Fibroblast of skin of left quadriceps (primary cell): ENCODE measurements at places on chromosomes 5 and 9.

- no peak for DNase-seq
Measured at GRCh38 chr5:82327941-82328340, 49.8 kb upstream of the RPS23 start.

GRCh38 chr5:14266171-14266570, 123.0 kb downstream of the TRIO start:
- DNase-seq = no peak

DNA sequence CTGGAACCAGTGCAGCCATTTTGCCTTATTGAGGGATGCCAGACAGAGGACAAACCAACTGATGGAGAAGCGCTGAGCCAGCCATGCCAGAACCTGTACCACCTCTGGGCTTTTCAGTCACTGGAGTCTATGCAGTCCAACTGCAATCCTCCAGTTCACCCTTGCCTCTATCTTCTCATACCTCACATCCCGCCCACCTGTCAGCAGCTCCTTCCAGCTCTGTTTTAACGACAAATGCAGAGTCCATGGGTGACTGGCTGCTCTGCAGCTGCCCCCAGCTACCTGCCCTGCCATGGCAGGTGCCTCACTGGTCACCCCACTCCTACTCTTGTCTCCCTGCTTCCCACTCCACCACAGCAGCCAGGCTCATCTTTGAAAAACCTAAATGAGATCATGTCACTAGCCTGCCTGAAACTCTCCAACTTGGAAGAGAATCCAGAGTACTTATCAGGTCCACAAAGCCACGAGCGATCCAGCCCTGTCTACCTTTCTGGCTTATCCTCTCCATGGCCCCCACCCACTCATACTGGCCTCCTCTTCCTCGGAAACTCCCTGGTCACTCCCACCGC, 14.0 kb upstream of the ACSL6 start:
- no peak for DNase-seq

DNA sequence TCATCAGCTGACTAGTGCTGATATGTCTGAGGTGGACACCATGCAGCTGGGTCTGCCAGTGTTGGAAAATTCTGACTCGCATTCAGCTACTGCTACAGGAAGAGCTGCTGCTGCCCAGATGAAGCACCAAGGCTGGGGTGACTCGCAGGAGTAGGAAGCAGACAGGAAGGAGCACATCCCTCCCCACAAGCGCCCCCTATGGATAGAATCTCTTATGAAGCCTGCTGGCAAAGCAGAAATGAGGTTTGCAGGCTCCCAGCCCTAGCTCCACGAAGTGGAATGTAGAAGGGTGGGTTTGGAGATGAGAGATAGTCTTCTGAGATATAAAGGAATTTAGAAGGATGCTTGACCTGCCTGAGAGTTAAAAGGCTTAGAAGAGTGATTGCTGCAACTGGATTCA, 443.0 kb downstream of the ACTL7B start:
- no peak for DNase-seq

DNA sequence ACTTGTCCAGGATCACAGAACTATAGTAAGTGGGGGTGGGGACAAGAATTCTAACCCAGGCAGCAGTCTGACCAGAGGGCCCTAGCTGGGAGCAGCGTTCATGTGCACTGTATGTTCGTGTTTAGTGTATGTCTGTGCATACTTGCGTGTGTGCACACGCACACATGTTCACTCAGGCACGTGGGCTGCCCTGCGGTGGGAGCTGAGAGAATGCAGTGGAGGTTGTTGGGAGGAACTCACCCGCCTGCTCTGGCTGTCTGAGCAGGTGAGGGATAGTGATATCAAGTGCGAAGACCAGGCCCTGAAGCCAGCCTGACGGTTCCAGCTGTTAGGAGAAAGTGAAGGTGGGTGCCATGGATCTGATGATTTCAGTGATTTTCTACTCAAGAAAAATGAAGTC, 942 bp downstream of the DCANP1 start:
- no peak for DNase-seq

DNA sequence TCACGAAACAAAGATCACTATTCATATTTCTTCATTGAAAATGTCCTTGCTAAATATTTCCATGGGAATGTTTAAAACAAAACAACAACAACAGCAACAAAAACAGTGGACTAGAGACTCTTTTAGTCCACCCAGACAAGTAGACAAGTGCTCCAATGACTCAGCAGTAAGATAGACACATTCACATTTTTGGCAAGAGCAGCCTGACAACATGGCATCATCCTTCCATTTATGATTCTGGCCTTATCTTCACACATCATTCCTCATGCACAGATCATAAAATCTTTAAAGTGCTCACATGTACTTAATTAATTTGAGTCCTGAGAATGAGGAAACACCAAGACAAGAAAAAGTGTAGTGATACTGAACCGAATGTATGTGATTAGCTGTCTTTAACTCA, 132.6 kb upstream of the PDE4D start:
- peak; percentile 74 for DNase-seq

DNA sequence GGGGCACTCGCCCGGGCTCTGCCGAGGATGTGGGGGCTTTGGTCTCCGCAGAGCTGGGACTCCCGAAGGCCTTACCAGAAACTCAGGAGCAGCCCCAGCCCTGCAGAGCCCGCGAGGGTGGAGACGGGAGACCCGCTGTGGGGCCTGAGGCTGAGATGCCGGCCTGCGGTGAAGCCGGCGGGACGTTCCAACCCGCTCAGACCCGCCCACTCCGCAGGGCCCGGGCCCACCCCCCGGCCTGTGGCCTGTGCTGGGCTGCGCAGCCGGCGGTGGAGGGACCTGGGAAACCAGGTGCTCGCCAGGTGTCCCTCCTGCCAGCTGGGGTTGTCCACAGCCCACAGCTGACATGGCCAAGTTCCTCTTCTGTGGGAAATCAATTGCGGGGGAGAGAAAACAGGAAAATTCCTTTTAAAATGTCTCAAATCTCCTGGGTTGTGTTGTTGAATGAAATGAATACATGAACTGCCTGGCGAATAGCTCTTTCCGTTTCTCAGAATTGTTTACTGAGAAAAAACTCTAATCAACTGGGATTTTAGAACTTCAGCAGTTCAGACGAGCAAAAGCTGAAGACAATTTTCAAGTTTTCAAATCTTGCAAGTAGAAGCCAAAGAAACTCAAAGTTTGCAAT, 49.0 kb upstream of the IRX4 start:
- DNase-seq = no peak

- no peak for DNase-seq
Measured at GRCh38 chr9:30522061-30522460, 1862.4 kb upstream of the ACO1 start.

DNA sequence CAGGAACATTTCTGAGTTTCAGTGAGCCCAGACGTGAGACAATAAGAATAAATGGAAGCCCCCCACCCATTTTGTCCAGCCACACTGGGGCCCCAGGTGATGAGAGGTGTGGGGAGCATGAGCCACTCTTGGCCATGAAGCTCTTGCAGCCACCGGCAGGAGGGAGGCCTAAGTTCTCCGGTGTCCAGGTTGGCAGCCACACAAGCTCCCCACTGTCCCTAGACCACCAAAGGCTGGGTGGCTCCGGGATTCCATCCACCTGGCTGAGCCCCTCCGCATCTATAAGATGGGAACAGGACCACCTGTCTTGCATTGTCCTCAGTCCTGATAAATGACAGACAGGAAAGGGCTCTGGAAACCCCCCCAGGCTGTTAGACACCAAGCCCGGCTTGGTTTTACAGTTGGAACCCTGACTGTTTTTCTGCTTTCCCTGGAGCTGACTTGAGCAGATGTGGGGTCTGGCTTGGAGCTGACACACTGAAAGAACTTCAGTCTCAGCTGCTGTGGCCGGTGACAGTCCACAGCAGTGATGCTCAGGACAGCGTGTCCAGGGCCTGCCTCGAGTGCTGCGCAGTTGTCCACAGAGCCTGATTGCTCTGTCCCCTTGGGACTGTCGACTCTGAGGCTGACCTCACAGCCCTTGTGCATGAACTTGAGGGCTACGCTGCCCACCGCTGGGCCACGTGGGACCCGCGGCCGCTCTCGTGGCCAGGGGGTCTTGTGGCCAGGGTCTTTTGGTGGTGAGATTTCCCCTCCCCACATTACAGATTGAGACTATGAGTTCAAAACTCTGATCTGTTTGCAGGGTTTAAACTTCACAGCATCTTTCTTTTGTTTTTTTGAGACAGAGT, 74.8 kb downstream of the PSMB7 start:
- DNase-seq = no peak
